Cortex of kidney (tissue), 1 donor: ENCODE measurements at places on chromosomes 7 and 10.

DNA sequence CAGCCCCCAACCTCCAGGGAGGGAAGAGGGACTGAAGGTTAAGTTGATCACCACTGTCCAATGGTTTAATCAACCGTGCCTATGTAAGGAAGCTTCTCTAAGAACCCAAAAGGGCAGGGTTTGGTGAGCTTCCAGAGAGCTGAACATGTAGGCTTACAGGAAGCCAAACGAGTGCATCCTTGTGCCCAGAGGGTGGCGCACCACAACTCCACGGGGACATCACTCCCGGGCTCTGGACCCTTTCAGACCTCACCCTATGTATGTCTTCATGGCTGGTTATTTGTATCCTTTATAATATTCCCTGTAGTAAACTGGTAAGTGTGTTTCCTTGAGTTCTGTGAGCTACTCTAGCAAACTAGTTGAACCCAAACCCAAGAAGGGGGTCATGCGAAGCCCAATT, 11.5 kb upstream of the NFKB2 start:
- no peak for DNase-seq

DNA sequence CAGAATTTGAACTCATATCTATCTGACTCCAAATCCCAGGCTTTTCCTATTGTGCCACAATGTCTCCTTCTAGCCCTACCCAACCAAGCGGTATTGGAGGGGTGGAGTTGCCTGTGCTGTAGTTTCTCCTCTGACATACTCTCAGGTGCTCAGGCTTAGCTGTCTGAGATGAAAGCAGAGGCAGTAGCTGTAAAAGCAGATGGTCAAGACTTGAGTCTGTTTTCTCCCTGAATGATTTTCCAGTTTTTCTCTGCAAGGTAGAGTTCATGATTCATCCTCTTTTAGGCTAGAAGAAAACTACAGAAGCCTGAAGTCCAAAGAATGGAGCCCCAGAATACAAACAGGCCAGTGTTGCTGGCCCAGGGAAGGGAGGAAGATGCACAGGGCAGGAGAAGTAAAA, 130.0 kb downstream of the PDE1C start:
- DNase-seq: no peak

GRCh38 chr10:110893559-110894179, 21.9 kb downstream of the PDCD4 start:
- DNase-seq: no peak

DNA sequence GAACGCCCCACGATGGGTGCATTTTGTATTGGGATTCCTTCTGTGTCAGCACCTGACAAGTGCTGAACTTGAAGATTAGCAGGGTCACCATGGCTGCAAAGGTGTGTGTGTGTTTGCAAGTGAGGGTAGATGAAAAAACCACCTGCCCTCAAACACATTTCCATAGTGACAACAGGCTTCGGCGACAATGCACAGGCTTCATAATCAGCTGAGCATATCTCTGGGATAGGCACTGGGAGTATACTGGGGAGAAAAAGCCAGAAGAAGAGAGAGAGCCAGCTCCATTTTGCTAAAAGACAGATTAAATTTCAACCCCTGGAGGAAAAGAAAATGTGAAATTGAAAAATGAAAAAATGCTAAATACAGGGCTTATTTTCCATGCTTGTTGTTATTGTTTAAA, 656.1 kb downstream of the INHBA start:
- DNase-seq: no peak

- DNase-seq: no peak
These were observed 34.5 kb downstream of the MAD1L1 start for GRCh38 chr7:2198206-2198605.

GRCh38 chr10:119026301-119027110, 3.0 kb upstream of the NANOS1 start:
- no peak for DNase-seq

DNA sequence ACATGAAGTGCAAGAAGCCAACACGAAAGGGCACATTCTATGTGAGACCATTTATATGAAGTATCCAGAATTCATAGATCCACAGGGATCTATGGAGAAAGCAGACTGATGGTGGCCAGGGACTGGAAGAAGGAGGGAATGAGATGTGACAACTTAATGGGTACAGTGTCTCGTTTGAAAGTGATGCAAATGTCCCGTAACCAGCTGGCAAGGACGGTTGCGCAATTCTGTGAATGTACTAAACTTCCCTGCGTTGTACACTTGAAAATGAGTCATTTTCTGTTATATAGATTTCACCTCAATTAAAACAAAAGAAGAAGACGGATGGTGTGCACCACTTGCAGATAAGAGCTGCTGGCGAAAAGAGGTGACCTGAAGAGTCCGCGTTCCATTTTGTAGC, 861.1 kb downstream of the TYW1 start:
- no peak for DNase-seq

- DNase-seq: no peak
These were observed 68.5 kb upstream of the LRRC18 start for GRCh38 chr10:49008091-49008490.

- DNase-seq: no peak
These were observed 48.5 kb upstream of the TMEM106B start for GRCh38 chr7:12162415-12163113.

- DNase-seq: no peak
These were observed 226.0 kb downstream of the PHTF2 start for GRCh38 chr7:78024591-78024990.

- DNase-seq: no peak
These were observed 47.8 kb upstream of the UBN2 start for GRCh38 chr7:139183251-139183650.
